Stimulated activated CD4-positive, alpha-beta T cell treated with anti-CD3 and anti-CD28 coated beads, Interleukin-15, amount 100 ng/mL, for 48 hours (primary cell): ENCODE measurements at places on chromosomes 2 and 18.

DNA sequence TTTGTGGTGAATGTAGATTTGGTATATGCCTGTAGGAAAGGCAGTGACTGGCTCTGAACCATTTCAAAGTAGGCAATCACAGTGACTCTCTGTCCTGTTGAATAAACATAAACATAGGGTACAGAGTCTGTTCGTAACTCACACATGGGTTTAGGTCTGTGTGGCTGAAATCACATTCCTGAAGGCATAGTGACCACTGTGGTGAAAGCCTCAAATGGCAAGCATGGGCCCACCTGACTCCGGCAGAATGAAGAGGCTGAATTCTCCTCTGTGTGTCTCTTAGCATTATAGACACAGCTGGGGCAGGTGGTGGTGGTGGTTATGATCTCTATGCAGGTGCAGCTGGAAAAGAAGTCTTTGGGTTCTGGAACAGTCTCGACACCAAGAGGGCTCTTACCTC lies 61.2 kb downstream of the ITGA6 start:
- no peak for DNase-seq

GRCh38 chr2:64880193-64880951 lies 108.8 kb upstream of the SLC1A4 start:
- no peak for DNase-seq

- peak; percentile 51 for DNase-seq
These were observed 77.3 kb upstream of the PHLPP1 start for GRCh38 chr18:62637807-62638687.

DNA sequence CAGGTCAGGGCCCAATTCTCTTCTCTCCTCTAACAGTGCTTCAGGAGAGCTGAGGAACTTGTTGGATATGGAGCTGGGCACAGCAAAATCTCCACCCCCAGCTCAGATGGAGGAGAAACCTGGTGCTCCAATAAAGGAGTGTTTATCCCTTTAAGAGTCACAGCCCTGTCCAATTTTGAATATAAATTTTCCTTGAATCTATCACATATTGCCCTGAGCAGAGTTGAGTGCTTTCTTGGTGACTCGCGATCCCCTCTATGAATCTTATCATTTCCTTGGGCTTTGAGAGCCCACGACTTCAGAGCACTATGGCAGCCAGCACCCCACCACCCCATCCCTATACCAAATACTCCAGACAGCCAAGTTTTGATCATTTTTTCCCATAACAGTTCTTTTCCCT lies 34.4 kb upstream of the SMAD7 start:
- DNase-seq, result no peak

GRCh38 chr2:98134172-98135005 lies 47.4 kb downstream of the VWA3B start:
- DNase-seq, result peak; percentile 50

DNA sequence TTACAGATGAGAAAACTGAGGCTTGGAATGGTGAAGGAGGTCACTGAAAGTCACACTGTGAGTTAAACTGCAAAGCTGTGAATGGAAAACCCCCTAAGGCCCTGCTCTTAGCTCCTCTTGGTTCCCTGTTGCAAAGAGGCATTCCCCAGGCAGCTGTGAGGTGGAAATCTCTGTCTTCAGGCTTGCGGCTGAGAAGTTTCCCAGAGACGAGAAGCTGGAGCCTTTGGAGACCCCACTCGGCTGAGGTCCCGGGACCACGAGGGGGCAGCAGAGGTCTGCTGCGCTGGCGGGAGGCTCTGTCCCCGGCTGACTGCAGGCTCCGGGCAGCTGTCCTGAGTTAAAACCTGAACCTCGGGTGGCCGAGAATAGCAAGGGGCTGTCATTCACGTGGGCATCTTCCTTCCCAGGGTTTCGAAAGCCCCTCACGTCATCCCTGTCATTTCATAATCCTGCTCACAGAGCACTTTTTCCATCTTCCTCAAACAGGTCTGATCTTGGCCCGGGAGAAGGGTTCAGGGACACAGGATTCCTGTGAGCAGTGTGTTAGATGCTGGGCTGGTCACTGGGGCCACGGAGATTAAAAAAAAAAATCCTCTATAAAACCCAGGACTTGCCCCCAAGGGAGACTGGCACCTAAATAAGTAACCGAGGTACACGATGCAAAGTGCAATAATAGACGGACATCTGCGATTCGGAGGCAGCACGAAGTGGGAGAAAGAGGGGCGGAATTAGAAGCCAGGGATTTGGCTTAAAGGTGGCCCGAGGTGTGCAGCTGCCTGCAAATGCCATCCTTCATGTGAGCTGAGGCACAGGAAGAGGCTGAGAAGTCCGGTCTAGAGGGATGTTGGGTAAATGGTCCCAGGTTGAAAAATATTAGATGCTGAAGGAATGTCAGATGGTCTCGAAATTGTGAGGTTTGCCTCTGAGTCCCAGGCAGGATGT lies 24.6 kb upstream of the ATOH8 start:
- DNase-seq, result peak; percentile 41

DNA sequence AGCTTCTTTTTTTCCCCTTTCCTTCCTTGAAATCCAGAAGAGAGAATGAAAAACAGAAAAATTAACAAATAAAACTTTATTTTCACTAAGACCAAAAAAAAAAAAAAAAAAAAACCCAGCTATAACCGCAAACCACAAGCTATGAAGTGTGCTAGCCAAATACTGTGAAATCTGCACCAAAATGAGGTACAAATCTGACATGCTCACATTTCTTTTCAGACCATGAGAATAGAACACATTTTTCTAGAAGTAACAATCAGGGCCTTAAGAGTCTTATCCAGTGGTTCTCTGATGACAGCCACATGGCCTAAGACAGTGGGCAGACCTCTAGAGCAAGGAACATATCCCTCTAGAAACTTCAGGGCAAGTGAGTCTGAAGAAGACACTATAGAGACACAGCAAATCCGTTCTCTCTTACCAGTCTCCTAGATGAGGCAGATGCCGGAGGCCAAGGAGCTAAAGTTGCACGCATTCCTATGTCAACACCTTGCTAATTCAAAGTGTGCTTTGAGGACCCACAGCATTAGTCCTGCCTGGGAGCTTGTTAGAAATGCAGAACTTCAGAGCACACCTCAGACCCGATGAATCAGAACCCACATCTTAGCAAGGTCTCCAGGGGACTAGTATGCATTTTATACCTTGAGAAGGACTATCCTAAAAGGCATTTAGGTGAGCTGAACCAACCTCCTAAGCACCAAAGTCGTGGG lies 317.1 kb downstream of the MYCN start:
- DNase-seq, result no peak

- no peak for DNase-seq
These were observed 37.6 kb downstream of the SMAD7 start for GRCh38 chr18:48913201-48913600.

DNA sequence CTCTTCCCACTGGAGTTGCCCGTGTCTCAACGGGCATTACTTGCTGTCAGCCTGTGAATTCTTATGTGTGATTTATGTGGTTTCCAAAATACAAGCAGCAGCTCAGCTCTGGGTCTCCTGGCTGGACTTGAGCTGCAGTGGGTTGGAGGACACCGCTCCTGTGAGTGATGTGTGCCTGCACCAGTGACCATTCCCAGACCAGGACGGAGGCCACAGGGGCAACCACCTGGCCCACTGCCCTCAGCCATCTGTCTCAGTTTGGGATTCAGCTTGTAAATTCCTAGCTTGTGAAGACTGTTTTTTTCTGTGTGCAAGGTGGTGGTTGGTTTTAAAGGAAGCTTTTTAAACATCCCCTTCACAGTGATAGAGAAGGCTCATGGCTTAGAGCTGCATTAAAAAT lies 261.0 kb downstream of the BCL2 start:
- DNase-seq, result no peak
